ENCODE measurements at places on chromosomes 5 and 9.

GRCh38 chr5:175596761-175597189 lies 61.1 kb upstream of the HRH2 start:
- no peak for DNase-seq

DNA sequence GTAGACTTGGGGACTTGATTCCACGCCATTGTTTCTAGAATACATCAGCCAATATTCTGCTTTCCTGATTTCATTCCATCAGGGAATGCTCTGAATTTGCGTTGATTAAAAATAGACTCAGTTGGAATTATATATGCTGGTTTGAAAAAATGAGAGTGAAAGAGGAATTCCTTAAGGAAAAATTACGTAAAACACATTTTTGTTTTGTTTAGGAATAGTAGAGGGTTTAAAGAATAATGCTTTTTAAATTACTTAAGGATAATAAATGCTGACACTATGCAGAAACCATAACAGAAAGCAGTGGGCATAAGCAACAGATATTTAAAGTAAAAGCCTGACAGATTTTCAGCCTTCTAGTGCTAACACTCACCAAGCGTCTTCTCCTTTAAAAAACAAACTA lies 235.0 kb downstream of the ADAMTS6 start:
- DNase-seq = no peak

GRCh38 chr9:2017331-2018161 lies 2.4 kb downstream of the SMARCA2 start:
- peak; percentile 52 for DNase-seq

DNA sequence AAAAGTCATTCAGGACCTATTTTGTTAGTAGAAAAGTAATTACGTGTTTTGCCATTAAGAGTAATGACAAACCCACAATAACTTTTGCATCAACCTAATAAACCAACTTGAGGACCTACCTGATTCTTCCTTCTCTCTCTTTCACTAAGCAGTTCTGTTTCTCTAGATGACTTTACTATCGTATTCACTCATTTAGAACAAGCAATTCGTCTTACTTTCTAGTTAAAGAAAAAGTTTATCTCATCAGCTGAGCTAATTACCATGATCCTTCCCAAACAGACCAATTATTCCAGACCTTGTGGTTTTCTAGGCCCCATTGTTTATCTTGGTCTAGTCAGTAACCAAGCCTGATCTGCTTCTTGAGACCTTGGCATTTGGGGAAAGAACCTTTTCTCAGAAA lies 49.6 kb upstream of the PRDM9 start:
- no peak for DNase-seq

DNA sequence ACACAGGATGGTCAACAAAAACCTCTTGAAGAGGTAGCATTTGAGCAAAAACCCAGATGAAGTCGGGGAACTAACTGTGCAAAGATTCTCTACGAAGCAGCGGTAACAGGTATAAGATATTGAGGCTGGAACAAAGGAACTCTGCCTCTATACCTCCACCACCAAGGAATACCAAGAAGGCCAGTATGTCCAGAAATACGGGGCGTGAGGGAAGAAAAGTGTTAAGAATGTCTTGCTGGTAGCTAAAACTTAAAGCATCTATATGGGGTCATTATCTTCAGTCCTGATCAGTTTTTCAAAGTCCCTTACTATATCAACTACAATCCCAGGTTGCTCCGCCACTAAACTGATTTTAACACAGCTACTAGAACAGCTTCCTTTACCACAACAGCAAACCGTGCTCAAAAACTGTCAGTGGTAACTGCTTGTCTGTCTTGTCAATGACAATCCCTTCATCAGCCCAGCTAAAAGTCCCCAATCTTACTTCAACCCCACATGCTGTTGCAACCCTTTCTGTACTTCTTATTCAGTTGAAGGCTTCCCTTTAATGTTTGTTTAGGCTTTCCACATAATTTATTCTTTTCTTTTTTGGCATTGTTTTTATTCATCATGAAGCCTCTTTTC lies 9.4 kb downstream of the PAM start:
- no peak for DNase-seq

DNA sequence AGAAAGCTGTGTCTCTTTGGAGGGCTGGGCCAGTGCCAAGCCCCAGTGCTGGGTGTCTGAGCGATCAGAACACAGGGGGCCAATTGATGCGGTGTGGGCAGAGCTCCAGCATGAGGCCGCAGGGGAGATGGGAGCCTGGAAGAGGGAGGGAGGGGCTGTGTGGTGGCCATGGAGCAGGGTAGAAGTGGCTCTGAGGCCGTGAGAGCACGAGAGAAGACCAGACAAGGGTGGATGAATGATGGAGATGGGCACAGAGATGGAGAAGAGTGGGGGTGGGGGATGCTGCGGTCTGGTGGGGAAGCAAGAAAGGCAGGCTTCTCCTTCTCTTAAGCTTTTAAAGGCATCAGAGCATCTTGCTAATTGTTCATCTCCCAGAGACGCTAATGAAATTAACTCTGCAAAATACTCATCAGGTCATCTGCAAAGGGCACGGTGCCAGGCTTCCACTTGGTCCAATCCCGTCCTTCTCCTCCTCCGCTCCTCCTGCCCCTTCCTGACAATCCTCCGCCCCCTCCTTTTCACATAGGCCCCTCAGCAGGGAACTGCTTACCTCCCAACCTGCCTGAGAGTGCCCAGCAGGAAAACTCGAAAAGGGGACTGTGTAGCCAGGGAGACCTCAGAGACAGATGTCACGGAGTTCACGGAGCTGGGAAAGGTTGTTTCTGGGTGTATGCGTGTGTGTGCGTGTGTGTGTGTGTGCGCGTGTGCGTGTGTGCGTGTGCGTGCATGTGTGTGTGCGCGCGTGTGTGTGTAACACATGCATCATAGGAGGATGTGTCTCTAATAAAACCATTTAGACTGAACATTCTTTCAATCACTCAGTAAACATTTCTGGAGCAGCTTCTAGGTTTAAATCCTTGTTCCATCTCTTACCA lies 7.1 kb upstream of the UNC5A start:
- no peak for DNase-seq

GRCh38 chr5:60883229-60883628 lies 39.2 kb upstream of the ELOVL7 start:
- DNase-seq = no peak

- no peak for DNase-seq
Observed at GRCh38 chr9:93061791-93062763, 3.6 kb downstream of the SUSD3 start.

GRCh38 chr9:128877852-128878251 lies 3.9 kb downstream of the KYAT1 start:
- no peak for DNase-seq

DNA sequence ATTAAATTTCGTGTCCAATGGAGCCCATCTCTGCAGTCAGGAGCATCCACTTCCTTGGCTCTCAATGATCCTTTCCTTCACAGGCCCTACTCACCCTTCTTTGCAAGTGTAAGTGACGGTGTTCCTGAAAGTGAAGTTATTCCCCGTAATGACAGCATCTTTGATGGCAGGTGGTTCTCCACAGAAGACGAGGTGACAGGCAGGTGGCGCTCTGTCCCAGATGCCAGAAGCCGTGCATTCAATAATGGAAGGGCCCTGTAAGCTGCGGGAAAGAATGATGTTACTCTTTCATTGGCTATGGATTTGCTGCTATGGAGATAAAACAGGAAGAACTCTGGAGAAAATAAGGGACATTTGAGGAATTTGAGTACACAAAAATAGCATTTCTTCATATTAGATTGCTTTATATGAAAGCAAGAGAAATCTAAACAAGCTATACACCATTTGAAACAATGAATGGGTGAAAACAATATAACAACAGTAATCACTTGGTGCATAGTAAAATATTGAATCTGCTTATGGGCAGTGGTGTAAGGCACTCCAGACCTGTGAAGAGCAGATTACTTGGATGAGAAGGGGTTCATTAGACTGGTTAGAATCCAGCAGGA lies 89.9 kb upstream of the TXNDC8 start:
- no peak for DNase-seq

DNA sequence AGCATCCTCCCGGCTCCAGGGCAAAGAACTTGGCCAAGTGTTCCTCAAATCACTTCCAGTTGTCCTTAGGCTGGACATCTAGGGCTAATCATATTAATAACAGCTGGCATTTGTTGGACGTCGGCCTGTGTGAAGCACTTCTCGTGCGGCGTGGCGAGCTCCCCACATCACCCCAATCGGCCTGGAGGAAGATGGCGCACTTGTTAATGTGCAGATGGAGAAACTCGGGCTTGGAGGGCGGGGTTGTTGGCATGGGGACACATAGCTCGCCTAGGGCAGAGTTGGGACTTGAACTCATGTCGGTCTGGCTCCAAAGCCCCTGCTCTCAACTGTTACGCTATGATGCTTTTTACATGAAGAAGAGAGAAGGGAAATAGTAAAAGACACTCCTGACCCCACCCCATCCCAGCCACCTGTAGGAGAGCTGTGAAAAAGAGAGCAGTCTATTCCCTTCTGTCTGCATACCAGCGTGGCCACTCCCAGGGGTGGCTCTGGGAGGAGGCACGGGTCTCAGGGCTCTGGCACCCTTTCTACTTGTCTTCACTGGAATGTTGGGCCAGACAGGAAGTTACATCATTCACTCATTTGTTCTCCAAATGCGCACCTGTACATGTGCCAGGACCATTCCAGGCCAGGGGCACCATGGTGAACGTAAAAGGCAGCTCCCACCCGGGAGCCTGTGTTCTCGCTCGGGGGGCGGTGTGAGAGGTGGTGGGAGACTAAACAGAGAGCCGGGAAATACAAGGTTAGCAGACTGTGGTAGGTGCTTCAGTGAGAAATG lies 12.8 kb upstream of the NUP214 start:
- DNase-seq = no peak

- no peak for DNase-seq
Observed at GRCh38 chr5:30804739-30805505, 388.6 kb upstream of the CDH6 start.
